Activated T-helper 17 cell treated with anti-CD3 and anti-CD28 coated beads, Interleukin-2, amount 50 U/mL, for 72 hours (primary cell): ENCODE measurements at places on chromosomes 11 and 22.

GRCh38 chr11:77147668-77148321 lies 19.7 kb downstream of the MYO7A start:
- H3K36me3 ChIP-seq = no peaks in the 10 kb centered on the region
- H3K27me3 ChIP-seq = no peaks in the 10 kb centered on the region
- ATAC-seq = peak; percentile 42

GRCh38 chr11:64685536-64685935 lies 37.5 kb downstream of the NRXN2 start:
- H3K27me3 ChIP-seq = no peaks in the 10 kb centered on the region
- ATAC-seq = no peak
- H3K4me3 ChIP-seq = no peak overlapping the region
- H3K27ac ChIP-seq = no peak overlapping the region
- H3K36me3 ChIP-seq = no peaks in the 10 kb centered on the region
- peaks cover 7% of the 10 kb centered on the region for H3K4me1 ChIP-seq

DNA sequence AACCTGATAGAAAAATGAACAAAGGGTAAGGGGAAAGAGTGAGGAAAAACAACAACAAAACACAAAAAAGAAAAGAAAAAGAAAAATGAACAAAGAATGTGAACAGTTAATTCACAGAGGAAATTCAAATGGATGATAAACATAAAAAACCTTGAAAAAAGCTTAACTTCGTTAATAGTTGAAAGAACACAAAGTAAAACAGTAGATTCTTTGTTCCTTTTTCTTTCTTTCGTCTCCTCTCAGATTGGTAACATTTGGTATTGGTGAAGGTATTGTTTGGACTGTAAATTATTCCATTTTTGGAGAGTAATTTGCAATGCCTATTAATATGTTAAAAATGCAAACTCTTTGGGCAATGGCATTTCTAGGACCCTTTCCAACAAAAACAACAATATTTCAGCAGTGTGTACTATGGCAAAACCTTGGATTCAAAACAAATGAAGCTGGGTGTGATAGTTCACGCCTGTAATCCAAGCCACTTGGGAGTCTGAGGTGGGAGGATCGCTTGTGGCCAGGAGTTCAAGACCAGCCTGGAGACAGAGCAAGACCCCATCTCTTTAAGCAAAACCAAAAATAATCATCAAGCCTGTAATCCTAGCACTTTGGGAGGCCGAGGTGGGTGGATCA lies 3.3 kb upstream of the BACE1 start:
- H3K4me3 ChIP-seq = no peak overlapping the region
- peaks cover 5% of the 10 kb centered on the region for H3K4me1 ChIP-seq
- ATAC-seq = no peak
- no peak overlapping the region for H3K27ac ChIP-seq
- H3K27me3 ChIP-seq = peaks cover 6% of the 10 kb centered on the region

DNA sequence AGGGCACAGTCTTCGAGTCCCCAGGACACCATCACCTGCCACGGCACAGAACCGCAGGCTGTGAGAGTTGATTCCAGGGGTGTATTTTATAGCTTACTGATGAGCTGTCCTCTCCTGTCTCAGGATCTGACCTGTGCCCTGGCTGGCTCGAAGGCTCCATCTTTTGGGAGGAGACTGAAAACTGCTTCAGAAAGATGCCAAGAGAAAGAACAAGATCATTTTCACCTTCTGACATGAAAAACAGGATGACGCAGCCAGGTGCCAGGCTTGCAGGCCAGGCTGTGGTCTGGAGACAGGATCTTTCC lies 2.2 kb downstream of the MRGPRD start:
- H3K4me3 ChIP-seq = no peak overlapping the region
- H3K27ac ChIP-seq = no peak overlapping the region
- no peaks in the 10 kb centered on the region for H3K27me3 ChIP-seq
- H3K36me3 ChIP-seq = no peaks in the 10 kb centered on the region
- H3K4me1 ChIP-seq = peaks cover 4% of the 10 kb centered on the region

DNA sequence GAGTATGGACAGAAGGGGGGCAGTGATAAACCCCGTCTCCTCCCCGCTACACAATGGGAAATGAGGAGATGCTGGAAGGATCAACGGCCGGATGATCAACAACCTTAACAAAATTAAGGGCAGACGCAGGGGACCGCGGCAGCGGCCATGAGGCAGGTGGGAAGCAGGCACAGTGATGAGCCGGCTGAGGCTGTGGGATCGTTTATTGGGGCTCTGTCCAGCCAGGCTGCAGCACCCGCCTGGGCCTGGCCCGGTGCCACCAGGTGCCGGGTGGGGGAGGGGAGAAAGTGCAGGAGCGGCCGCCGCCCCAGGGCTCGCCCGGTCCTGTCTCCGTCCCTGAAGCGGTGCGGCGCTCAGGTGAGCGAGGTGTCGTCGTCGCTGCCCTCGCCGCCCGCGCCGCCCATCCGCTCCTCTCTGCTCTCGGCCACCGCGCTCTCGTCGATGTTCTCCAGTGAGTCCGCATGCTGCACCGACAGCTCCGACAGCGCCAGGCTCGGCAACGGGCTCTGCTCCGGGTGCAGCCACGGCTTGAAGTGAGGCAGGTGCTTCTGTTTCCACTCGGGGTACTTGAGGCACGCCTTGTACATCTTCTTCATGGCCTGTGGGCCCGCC lies 2.4 kb upstream of the ARAP1 start:
- no peak overlapping the region for H3K4me3 ChIP-seq
- H3K27me3 ChIP-seq = no peaks in the 10 kb centered on the region
- ATAC-seq = no peak

DNA sequence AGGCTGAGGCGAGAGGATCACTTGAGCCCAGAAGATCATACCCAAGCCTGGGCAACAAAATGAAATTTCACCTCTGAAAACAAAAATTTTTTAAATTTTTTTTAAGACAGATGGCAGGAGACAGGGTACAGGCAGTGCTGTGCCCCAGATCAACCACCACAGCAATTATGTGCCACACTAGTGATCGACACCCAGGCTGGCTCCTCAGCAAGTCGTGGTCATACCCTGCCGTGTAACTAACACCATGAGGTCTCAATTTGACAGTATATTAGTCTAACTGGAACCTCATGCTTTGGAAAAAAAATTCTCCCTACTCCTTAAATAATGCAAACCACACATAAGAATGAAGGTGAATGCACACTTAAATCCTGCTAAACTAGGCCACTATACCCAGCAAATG lies 8.3 kb downstream of the SF3A1 start:
- peaks cover 100% of the 10 kb centered on the region for H3K36me3 ChIP-seq
- H3K4me3 ChIP-seq = peak overlapping the region; percentile 82

GRCh38 chr11:78226684-78227680 lies 38.3 kb downstream of the USP35 start:
- H3K4me3 ChIP-seq = no peak overlapping the region
- peak overlapping the region; percentile 56 for H3K27ac ChIP-seq
- no peaks in the 10 kb centered on the region for H3K4me1 ChIP-seq
- peak; percentile 82 for ATAC-seq

DNA sequence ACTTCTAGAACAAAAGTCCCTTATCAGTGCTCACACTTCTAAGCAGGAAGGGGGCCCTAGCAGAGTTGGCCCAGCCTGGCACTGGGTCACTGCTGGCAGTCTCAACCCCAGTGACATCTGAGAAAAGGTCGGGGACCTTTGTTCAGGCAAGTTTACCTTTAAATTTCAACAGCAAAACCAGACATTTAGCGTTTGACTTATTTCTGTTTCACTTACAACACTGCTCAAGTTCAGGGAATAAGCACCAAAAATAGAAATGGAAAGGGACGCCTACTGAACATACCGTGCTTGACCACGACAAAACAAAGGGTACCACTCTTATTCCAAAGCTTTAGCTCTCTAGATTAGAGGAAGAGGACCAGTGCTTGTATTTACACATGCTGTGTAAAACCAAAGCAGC lies 26.2 kb downstream of the PITPNB start:
- peaks cover 100% of the 10 kb centered on the region for H3K36me3 ChIP-seq
- peaks cover 18% of the 10 kb centered on the region for H3K4me1 ChIP-seq
- H3K27ac ChIP-seq = peak overlapping the region; percentile 58
- H3K27me3 ChIP-seq = no peaks in the 10 kb centered on the region
- ATAC-seq = no peak
- no peak overlapping the region for H3K4me3 ChIP-seq
